ENCODE measurements at places on chromosomes 5 and 9.

- H3K27ac ChIP-seq = no peak overlapping the region
- no peaks in the 10 kb centered on the region for H3K4me1 ChIP-seq
- H3K4me3 ChIP-seq = no peak overlapping the region
- H3K27me3 ChIP-seq = no peaks in the 10 kb centered on the region
- no peak for DNase-seq
- H3K36me3 ChIP-seq = peaks cover 12% of the 10 kb centered on the region
Observed at GRCh38 chr9:7118633-7119032, 360.9 kb downstream of the KDM4C start.

GRCh38 chr9:36560771-36561170, 11.9 kb upstream of the MELK start:
- H3K27ac ChIP-seq = no peak overlapping the region
- no peak for DNase-seq

- peaks cover 13% of the 10 kb centered on the region for H3K36me3 ChIP-seq
- no peaks in the 10 kb centered on the region for H3K27me3 ChIP-seq
- peaks cover 17% of the 10 kb centered on the region for H3K4me1 ChIP-seq
- H3K27ac ChIP-seq = no peak overlapping the region
- DNase-seq = no peak
Observed at GRCh38 chr9:128921881-128922763, 1.3 kb downstream of the PHYHD1 start.

DNA sequence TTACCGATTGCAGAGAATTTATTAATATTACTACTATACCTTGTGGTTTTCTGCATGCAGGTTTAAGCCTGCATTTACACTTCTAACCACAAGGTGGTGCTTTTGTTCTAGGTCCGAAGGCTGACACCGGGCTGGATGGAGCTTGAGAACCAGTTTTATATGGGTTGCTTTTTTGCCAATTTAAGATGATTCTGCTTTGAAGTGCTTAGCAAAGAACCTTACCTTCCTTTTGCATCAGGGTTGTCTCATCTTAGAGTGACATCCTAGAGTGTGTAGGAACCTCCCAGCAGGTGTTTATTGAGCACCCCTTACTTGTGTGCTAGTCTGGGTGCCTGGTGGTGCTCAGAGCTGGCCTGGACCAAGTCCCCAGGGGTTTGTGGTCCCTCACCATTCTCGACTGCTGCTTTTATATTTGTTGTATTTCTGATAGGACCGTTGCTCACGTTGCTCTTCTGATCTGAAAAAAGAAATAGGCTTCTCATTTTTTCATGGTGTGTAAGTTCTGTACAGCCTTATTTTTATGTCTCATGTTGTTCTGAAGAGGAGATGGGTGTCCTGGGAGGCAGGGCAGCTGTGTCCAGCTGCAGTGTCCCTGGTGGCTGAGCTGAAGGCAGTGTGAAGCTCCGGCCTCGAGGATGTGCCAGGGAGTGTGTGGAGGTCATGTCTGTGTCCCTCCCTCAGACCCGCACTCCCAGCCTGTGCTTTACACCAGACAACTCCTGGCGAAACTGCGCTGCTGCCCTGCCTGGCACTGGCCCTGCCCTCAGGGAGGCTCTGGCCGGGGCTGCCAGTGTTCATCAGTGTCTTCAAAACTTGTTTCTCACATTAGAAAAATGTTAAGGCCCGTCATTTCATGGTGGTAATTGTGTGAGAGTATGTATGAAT, 54.3 kb downstream of the EHMT1 start:
- DNase-seq = peak; percentile 61
- H3K36me3 ChIP-seq = peaks cover 15% of the 10 kb centered on the region
- H3K4me3 ChIP-seq = no peak overlapping the region
- H3K27ac ChIP-seq = no peak overlapping the region

DNA sequence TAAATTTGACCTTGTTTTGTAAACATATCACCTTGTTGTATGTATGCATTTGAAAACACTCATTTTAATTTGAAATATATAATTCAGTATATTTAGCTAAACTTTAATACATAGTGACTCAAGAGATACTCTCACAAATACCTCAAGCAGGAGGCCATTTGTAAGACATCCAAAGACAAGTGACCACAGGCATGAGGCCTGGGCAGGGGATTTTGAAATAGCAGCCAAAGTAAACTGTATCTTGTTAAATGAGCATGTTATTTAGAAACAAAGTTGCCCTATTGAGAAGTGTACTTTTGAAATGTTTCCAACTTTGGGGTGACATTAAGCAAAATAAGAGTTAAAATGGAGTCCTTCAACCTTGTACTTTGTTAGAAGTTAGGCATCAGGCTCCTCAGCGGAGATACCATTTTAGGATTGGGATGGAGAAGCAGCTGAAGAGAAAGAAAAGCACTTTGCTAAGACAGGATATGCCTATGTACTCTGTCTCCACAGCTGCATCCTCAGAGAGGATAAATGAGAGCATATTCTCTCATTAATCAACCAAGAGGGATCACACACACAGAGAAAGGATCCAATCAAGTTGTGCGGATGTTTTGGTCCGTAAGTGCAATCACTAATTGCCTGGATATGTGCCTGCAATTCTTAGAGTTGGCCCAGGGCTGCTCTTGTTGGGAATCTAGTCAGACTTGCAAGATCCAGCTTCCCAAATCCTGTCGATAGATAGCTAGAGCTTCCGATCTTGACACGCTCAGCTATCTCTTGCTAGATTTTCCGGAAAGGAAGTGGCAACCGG, 157.5 kb upstream of the HAPLN1 start:
- no peak for DNase-seq
- H3K27ac ChIP-seq = no peak overlapping the region
- no peaks in the 10 kb centered on the region for H3K36me3 ChIP-seq
- H3K4me3 ChIP-seq = no peak overlapping the region

GRCh38 chr5:12392246-12392645, 488.0 kb upstream of the CTNND2 start:
- H3K4me1 ChIP-seq = no peaks in the 10 kb centered on the region
- H3K4me3 ChIP-seq = no peak overlapping the region
- no peak overlapping the region for H3K27ac ChIP-seq
- DNase-seq = no peak
- H3K36me3 ChIP-seq = no peaks in the 10 kb centered on the region
- H3K27me3 ChIP-seq = no peaks in the 10 kb centered on the region

- DNase-seq = no peak
- no peak overlapping the region for H3K4me3 ChIP-seq
- H3K27me3 ChIP-seq = no peaks in the 10 kb centered on the region
- no peaks in the 10 kb centered on the region for H3K36me3 ChIP-seq
- peaks cover 14% of the 10 kb centered on the region for H3K4me1 ChIP-seq
- H3K27ac ChIP-seq = no peak overlapping the region
Observed at GRCh38 chr9:104997536-104997935, 69.6 kb upstream of the ABCA1 start.

GRCh38 chr5:109719978-109720377, 30.3 kb downstream of the MAN2A1 start:
- no peak overlapping the region for H3K4me3 ChIP-seq
- DNase-seq = no peak
- no peak overlapping the region for H3K27ac ChIP-seq
- no peaks in the 10 kb centered on the region for H3K27me3 ChIP-seq
- H3K4me1 ChIP-seq = no peaks in the 10 kb centered on the region

DNA sequence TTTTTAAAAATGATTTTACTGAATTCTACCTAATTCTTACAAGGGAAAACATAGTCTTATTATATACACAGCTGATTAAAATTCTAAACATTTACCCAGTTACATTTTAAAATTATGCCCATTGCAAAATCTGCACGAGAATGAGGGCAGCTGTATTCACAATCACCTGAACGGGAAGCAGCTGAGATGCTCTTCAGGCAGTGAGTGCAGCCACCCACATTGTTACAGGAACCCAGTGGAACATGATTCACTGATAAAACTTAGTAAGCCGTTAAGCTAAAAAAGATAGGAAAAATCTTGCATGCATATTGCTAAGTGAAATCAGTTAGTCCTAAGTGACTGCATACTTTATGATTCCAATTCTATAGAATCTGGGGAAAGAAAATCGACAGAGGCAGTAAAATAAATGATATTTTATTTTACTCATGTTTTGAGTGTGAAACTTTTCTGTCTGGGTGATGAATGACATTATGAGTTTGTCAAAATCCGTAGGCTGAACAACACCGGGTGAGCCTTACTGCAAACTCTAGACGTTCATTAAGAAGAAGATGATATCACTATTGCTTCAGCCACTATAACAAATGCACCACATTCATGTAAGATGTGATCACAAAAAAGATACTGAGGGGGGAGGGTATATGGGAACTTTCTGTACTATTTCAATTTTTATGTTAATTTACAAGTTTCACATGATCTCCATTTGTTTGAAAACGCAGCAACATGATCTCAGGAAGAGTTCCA, 39.1 kb upstream of the FLT4 start:
- peak overlapping the region; percentile 39 for H3K4me3 ChIP-seq
- H3K27ac ChIP-seq = peak overlapping the region; percentile 55
- peaks cover 46% of the 10 kb centered on the region for H3K4me1 ChIP-seq

- no peak overlapping the region for H3K4me3 ChIP-seq
- no peak for DNase-seq
- no peak overlapping the region for H3K27ac ChIP-seq
- no peaks in the 10 kb centered on the region for H3K4me1 ChIP-seq
- no peaks in the 10 kb centered on the region for H3K36me3 ChIP-seq
- H3K27me3 ChIP-seq = no peaks in the 10 kb centered on the region
Observed at GRCh38 chr5:15995341-15996052, 184.1 kb downstream of the MARCHF11 start.

DNA sequence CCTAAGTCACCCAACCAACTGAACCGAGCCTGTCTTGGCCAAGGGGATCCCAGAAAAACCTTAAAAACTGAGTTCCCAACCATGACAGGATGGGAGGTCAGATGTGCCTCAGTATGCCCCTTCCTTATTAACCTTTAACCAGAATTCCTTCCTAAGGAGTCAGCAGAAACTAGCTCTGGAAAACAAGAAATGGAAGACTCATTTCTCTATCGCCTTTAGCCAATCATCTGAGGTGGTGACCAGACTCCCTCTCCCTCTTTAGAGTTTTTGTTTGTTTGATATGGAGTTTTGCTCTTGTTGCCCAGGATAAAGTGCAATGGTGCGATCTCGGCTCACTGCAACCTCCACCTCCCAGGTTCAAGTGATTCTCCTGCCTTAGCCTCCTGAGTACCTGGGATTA, 37.5 kb downstream of the SLC28A3 start:
- DNase-seq = no peak
- no peak overlapping the region for H3K27ac ChIP-seq
- no peaks in the 10 kb centered on the region for H3K27me3 ChIP-seq
- no peaks in the 10 kb centered on the region for H3K4me1 ChIP-seq
- no peaks in the 10 kb centered on the region for H3K36me3 ChIP-seq
- H3K4me3 ChIP-seq = no peak overlapping the region

DNA sequence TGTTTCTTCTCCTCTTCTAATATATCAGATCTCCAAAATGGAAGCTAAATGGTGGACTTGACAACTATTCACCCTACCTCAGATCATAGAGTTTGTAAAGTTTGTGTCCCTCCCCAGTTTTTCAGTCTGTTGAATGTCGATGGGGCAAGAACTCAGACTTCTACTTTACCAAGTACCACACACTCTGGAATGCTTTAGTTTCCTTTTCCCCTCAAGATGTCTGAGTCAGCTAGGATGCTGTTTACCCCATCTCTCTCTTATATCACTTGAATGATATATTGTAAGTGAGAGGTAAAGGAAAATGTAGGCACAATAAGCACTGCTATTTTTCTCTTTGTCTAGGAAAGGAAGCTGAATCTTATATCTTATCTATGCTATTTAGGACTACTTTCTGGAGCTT, 25.9 kb upstream of the TAL2 start:
- H3K27me3 ChIP-seq = no peaks in the 10 kb centered on the region
- no peak overlapping the region for H3K27ac ChIP-seq
- H3K4me3 ChIP-seq = no peak overlapping the region
- H3K36me3 ChIP-seq = no peaks in the 10 kb centered on the region

DNA sequence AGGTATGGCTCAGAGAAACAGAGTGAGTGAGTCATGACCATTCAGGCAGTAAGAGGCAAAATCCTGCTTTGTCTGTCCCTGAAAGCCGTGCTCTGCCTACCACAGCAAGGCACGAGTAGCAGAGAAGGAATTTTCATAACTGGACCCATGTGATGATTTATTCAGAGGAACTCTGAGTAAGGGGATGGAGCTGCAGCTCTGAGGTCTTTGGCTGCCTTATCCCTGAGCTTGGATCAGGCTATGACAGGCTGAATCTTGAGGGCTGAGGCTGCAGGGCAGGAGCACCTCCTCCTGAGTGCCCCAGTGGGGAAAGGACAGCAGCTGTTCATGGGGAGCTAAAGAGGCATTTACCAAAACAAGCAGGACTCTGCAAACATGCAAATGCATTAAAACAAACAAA, 183.4 kb downstream of the PAPPA start:
- no peak for DNase-seq
- H3K36me3 ChIP-seq = no peaks in the 10 kb centered on the region
- peaks cover 4% of the 10 kb centered on the region for H3K27me3 ChIP-seq
- H3K4me1 ChIP-seq = no peaks in the 10 kb centered on the region
- H3K4me3 ChIP-seq = no peak overlapping the region
- no peak overlapping the region for H3K27ac ChIP-seq

DNA sequence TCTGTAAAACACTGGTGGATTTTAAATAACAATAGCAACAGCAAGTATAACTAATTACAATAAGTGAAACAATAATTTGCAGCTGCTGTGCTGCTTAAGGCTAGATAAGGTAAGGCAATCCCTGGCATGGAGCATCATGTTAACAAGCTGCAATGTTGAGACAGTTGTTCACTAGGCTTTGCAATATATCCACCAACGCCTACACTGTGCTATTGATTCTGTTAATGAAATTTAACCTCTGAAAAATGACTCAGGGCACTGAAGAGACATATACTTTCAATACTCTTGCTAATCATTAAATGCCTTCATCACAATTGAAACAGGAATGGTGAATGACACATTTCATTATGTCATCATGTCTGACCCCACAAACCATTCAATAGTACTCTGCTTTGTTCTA, 255.0 kb downstream of the EFNA5 start:
- no peak overlapping the region for H3K27ac ChIP-seq
- H3K4me1 ChIP-seq = no peaks in the 10 kb centered on the region
- H3K27me3 ChIP-seq = peaks cover 4% of the 10 kb centered on the region
- no peak for DNase-seq

- peaks cover 11% of the 10 kb centered on the region for H3K36me3 ChIP-seq
- peak; percentile 73 for DNase-seq
- H3K4me3 ChIP-seq = peak within 1 kb of the TSS; percentile 89
- H3K4me1 ChIP-seq = peaks cover 66% of the 10 kb centered on the region
Observed at GRCh38 chr9:98118640-98119601, at the start of gene TRIM14. TRIM14 (minus strand) TSS chr9:98119222; CDS start chr9:98119188, 34 bp downstream.

DNA sequence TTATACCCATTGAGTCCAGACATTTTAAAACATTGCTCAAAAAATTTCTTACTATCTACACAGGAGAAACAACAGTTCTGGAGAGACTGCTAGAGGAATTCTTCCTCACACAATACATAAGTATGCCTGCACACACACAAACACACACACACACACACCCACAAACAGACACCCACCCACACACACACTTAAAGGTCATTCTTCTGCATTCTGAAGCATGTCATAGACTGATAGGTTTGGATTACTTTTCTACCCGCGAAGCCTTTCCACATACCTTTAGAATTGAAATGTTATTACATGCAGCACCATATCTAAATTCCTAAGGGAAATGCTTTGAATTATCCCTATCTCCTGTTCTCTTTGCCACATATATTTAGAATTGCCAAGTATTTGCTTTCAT, 80.2 kb downstream of the FAM174A start:
- H3K4me3 ChIP-seq = no peak overlapping the region
- no peaks in the 10 kb centered on the region for H3K4me1 ChIP-seq

All from CD4-positive, alpha-beta T cell (primary cell).